ENCODE measurements at places on chromosomes 2 and 18.

DNA sequence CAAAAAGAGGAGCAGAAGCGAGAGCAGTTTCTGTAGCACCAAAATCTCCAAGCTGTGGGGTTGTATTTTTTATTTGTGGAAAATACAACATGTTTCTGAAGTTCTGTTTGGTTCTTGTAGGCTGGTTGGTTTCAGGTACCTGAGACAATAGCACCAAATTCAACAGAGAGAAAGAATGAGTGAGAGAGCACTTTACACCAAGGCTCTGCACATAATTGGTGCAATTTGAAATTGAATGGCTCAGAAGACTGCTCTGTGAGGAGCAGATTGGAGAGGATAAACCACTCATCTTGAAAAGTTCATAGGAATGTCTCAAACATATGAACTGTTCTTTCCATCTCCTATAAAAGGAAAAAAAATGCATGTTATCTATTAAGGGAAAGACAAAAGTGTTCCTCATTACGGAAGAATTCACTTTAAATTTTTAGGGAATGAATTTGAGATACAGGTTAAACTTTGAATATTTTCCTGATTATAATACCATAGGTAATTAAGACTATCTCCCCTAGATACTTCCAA, 175.1 kb downstream of the ATAD2B start:
- DNase-seq = no peak

DNA sequence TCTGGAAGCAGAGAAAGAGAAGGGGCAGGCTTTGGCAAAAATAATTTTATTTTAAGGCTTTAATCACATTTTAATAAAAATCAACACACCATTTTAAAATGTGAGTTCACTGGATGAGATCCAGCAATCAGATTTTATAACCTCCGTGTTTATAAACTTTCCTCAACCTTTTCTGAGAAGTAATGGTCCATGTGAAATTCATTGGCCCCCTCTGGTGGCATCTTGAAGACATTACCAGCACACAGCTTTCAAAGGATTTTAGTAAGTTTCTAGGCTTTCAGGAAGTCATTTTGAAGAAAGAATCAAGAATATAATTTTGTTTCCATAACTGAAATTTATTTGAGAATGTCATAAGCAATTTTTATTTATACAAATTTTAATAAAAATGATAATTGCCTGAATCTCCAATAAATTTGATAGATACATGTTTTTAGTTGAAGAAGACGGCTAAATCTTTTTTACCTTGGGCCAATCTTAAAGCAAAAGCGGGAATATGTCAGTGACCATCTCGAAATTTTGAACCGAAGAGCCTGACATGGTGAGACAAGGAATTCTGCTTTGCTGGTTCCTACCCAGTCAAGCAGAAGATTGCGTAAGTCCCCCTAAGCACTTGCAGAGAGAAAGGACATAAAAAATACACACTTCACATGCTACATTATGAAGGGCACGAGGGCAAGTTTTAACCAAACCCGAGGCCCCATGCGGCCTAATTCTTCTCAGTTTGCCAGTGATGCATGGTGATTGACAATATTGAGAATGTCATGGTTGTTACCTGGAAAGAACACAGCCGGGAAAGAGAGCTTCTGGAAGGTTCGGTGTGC, 128.4 kb upstream of the CBLN2 start:
- DNase-seq = no peak

DNA sequence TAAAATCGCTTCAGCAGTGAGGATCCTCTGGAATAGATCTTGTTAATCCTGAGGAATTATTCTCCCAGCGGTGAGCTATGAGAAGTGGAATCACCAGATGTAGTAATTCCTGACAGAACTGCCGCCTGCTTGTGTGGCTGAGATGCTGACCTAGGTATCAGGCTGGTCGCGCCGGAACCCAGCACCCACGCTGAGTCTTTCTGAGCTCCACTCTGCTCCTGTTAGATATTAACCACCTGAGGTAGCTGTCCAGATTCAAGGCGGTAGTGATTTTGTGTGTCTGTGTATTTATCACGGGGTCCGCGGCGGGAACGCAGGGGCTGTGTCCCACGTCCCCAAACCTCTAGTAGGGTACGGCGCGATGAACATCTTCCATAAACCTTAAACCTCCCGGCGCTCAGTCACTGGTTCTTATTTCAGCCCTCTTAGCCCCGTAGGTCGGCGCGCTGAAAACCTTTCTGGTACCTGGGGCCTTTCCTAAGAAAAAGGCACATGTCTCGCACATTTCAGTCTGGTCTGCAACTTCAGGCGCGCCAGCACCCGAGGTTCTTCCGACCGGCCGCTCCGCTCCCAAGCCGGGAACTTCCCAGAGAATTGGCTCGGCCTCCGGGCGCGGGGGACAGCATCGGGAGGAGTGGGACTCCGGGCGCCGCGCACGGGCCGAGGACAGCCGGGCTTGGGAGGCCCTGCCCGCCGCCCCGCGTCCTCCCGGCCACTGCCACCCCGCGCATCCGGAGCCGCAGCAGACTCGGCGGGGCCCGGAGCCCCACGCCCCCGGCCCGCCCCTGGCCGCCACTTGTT, 542 bp upstream of the CNNM3 start:
- DNase-seq = no peak

DNA sequence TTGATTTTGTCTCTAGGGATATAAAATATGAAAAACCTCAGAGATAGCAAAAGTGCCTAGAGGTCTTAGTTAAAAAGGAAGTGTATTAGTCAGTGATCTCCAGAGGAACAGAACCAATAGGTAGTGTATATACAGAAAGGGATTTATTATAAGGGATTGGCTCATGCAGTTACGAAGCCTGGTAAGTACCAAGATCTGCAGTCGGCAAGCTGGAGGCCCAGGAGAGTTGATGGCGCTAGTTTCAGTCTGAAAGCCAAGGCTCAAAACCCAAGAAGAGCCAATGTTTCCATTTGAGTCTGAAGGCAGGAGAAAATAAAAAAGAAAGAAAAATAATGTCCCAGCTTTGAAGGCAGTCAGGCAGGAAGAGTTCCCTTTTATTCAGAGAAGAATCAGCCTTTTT, 93.3 kb downstream of the COLEC12 start:
- DNase-seq = no peak

- DNase-seq = no peak
Measured at GRCh38 chr18:63575681-63576080, 11.5 kb upstream of the SERPINB13 start.

DNA sequence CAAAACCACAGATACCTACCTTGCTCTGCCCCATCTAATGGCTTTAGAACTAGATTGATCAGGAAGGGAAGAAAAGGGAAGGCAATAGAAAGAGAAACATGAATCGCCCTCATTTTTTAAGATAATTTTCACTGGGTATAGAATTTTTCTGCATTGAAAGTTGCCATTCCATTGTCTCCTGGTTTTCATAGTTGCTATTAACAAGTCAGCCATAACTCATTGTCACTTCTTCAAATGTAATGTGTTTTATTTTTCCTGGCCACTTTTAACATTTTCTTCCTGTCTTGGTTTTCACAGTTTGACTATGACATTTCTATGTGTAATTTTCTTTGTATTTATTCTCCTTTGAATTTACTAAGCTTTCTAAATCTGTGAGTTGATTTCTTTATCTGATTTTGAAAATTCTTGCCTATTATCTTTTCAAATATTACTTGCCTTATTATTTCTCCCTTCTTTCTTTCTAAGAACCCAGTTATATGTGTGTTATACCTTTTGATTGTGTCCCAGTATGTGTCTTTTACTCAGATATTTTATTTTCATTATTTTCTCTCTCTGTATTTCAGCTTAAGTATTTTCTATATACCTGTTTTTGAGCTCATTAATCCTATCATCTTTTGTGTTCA, 85.5 kb upstream of the GLI2 start:
- DNase-seq = no peak

Measured in activated naive CD8-positive, alpha-beta T cell treated with anti-CD3 and anti-CD28 coated beads, Interleukin-2, amount 50 U/mL, for 16 hours (primary cell).